Tongue (tissue), 3 donors: ENCODE measurements at places on chromosomes 5 and 9. TPM values are rescaled to one million over a fixed set of nuclear protein-coding genes. Genes with fewer than 3 reads are reported as not detected.

- DNase-seq, result no peak
Measured at GRCh38 chr9:101176384-101176783, 147.9 kb downstream of the PLPPR1 start.

GRCh38 chr9:15837079-15837679 lies 284.3 kb downstream of the CCDC171 start:
- DNase-seq, result peak; percentile 81

GRCh38 chr5:74798977-74799911 lies 32.2 kb downstream of the NSA2 start:
- no peak for DNase-seq

DNA sequence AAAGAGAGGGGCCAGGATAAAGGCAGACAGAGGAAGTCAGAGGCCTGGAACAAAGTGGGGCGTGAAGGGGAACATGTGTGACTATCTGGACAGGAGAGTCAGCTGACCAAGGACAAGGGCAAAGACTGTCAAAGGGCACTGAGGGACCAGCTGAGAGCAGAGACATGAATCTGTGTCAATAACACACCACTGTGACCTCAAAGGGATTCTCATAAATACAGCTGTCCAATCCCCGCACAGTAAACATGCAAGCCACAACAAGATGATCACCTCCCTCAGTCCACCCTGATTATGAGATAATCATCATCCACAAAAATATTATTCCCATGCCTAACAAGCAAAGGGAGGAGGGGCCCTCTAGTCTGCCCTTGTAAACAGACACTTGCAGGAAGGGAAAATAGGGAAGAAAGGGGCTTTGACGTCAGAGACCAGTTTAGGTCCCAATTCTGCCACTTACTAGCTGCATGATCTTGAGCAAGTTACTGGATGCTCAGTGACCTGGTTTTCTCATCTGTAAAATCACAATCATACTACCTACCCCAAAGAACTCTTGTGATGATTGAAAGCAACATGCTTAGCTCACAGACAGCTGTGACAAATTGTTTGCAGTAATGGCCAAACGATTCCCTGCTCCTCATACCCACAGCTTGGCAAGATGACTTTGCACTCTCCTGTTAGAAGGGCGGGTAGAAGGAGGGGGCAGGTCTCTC lies 41.8 kb downstream of the RAPGEF1 start:
- DNase-seq, result no peak

GRCh38 chr5:64861281-64861680 lies 92.6 kb downstream of the CWC27 start:
- DNase-seq, result no peak

GRCh38 chr9:73541923-73542322 lies 390.3 kb downstream of the ANXA1 start:
- no peak for DNase-seq

CCL21 gene
- 49.3 TPM for total RNA-seq

- DNase-seq, result no peak
Measured at GRCh38 chr5:132094393-132095076, 20.9 kb downstream of the CSF2 start.

GRCh38 chr5:35246411-35246810 lies 16.1 kb upstream of the PRLR start:
- no peak for DNase-seq

- DNase-seq, result no peak
Measured at GRCh38 chr9:110939573-110939972, 98.7 kb downstream of the LPAR1 start.

- DNase-seq, result no peak
Measured at GRCh38 chr5:38473008-38473407, 83.4 kb downstream of the LIFR start.

- no peak for DNase-seq
Measured at GRCh38 chr5:35877655-35878054, 21.0 kb downstream of the IL7R start.

SEMA4D gene
- total RNA-seq, result 35.8 TPM

GLRA1 gene
- total RNA-seq, result not detected

DNA sequence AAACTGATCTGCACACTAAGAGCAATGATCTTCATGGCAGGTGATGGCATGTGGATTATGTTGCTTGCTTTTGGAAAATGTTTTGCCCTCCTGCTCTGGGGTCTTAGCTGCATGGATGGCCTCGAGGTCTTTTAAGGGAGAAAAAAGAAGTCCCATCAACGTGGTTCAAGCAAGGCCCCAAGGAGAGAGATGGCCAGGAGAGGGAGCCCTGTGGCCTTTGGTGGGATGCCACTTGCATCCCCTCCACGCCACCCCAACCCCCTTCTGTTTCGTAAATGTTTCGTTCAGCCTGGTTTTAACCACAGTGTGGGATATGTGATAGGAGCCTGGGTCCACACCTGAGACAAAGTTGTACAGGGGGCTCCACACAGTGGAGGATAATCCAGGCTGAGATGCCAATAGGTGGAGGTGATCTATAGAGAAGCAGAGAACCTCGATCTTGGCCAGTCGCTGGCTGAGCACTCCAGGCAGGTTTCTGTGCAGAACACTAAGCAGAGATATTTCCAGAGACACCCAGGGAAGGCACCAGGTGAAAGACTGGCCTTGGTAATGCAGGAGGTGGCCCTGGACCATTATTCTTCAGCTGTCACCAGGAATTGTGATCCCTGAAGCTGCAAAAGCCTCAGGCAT lies 25.8 kb upstream of the FRRS1L start:
- DNase-seq, result peak; percentile 57

- no peak for DNase-seq
Measured at GRCh38 chr5:119742311-119742710, 113.0 kb downstream of the FAM170A start.

GRCh38 chr5:143601357-143601756 lies 197.9 kb upstream of the NR3C1 start:
- DNase-seq, result no peak

CBY3 gene
- total RNA-seq, result not detected

- no peak for DNase-seq
Measured at GRCh38 chr5:75389430-75389829, 52.4 kb downstream of the HMGCR start.

ECM2 gene
- total RNA-seq, result 27.5 TPM

CDO1 gene
- total RNA-seq, result 16.8 TPM

DNA sequence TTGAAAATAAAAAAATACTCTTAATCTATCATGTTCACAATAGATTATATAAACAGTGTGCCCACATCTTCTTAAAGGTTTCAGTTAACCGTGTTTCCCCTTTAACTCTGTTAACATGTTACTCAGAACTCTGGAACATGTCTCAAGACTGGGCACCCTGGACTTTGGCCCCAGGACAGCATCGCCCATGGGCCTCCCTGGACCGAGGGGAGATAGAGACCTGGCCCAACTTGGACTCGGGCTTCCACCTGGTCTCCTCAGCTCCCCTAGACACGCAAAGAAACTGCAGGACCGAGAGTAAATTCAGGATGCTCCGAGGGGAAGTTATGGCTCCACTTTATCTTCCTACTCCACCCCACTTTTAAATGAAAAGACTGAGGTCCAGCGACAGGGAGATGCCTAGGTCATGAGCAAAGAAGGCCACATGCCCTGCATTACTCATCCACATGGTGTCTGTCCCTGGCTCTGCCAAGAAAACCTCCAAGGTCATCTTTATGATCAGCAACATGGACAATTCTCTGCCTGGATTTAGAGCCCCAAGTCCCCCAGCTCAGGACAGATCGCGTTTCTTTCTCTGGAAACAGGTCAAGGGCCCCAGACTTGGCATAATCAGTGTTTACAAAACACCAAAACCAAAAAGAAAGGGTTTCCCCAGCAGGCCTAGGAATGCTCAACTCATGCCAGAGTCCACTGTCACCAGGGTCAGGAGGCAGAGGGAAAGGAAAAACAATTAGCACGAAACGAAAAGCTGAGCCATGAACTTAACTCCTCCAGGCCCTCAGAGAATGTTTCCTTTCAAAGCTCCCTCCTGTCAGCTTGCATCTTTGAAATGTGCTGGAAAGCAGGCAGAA lies 17.4 kb downstream of the GPX3 start:
- peak; percentile 63 for DNase-seq

DNA sequence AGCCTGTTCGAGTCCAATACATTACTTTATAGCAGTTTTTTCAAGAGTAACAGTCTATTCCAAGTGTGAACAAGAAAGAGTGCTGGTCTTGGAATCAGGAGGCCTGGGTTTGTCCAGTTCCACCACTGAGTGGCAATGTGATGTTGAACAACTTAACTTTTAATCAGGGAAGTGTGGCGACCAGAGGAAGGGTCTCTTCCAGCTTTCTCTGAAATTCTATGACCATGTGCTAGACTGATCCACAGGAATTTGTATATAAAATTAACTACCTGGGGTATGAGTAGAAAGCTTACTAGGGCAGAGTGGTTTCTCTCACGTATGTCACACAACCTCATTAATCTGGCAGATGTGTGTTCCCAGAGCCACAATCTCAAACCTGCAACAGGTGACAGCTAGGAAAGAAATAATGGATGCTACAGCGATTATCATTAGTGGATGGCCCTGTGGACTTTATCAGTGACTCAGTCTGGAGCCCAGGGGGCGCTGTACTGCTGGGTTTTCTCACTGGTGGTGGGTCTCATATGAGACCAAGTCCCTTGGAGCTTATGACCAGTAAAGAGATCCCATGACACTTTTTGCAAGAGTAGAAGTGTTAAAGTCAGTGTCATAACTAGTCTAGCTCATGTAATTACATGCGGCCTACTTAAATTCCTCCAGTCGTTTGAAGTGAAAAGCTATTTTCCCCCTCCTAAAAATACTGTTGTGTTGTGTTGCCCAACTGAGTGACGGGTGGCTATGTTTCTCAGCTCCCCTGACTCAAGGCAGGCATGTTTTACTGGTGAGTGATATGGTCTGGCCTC lies 116.5 kb downstream of the GDNF start:
- no peak for DNase-seq

DNA sequence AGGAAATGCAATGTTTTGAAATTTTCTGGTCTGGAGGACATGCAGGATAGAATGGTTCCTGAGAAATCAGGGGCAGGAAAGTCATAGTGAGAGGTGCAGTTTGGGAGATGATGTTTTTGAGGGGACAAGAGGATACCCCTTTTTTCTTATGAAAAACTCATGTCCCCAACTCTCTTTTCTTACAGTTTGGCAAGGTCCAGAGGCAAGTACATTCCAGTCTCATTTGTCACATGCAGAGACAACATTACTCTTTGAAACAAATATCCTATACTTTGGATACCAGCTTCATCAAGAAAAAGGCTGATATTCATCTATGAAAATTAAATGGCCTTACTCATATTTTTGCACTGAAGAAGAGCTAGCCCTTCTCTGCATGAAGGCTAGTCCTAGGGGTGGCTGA lies 48.2 kb downstream of the EQTN start:
- DNase-seq, result no peak
